ENCODE measurements at places on chromosomes 2 and 18. TPM values are rescaled to one million over a fixed set of nuclear protein-coding genes. Genes with fewer than 3 reads are reported as not detected.

GRCh38 chr2:7660816-7661215 lies 743.6 kb downstream of the RNF144A start:
- DNase-seq: no peak

GRCh38 chr18:77529492-77530176 lies 280.0 kb downstream of the GALR1 start:
- no peak for DNase-seq

Gene OTOS
- total RNA-seq: not detected

Gene TTR
- 1.0 TPM for total RNA-seq

Gene CMPK2
- total RNA-seq: 0.80 TPM

Gene C2orf15
- 1.5 TPM for total RNA-seq
